Esophagus mucosa (tissue), 1 donor: ENCODE measurements at places on chromosomes 7 and 10. TPM values are rescaled to one million over a fixed set of nuclear protein-coding genes. Genes with fewer than 3 reads are reported as not detected.

Gene C7orf33
- total RNA-seq, result not detected

Gene TRIM74
- total RNA-seq, result not detected

Gene IFIT1
- 3.8 TPM for total RNA-seq

Gene ANKRD2
- total RNA-seq, result 0.56 TPM

Gene ASIC3
- total RNA-seq, result 0.52 TPM

Gene SAMD9
- total RNA-seq, result 50.9 TPM
